ENCODE measurements at places on chromosomes 6 and 20.

- DNase-seq, result no peak
These were observed 21.1 kb downstream of the SESN1 start for GRCh38 chr6:109073344-109074132.

DNA sequence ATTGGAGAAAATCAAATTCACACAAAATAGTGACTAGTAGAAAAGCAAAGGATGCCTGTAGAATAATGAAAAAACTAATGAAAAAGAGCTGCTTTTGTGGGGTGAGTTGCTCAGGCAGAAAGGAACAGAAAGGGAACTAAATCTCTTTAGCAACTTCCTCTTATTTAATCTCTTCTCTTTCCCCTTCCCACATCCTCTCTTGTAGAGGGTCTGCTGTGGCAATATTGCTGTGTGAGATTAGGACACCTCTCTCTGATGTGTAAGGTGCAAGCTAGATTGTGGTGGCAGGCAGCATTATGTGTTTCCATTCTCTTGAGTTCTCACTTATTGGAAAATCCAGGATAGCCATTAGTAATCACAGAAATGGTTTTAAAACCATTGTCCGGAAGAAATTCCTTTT, 49.7 kb downstream of the SYNE1 start:
- DNase-seq, result no peak

DNA sequence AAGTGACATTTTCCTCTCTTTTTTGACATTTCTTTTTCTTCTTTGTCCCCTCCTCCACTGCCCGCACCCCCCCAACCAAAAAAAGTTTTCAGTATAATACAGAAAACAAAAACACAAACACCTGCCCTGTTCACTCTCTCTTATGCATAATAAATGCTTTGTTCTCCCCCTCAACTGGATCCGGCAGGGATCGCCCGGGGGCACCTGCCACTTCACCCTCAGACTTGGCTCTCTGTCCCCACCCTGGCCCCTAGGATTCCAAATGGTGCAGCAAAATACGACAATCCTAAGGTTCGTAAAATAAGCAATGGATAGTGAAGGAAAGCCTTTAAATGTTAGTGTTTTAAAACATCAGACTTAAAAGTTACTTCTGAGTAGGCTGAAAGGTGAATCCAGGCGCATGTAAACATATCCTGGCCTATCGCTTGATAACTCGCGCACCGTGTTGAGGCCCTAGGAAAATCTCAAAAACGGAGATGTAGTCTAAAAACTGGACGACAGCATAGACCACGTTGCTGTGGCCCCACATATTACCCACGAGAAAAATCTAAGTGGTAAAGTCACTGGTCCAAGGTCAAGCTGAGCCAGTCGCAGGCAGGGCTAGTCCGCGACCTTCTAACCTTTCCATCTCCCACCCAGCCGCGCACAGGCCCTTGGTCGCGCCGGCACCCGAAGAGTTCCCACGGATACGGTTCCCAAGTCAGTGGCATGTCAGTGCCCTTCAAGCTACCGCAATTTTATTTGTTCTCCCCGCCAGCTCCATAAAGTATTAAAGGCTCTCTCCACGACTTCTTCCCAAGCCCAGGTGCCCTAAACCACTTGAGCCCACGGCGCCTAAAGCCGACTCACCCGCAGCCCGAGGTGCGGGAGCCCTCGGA, 130.8 kb downstream of the OGFRL1 start:
- no peak for DNase-seq

DNA sequence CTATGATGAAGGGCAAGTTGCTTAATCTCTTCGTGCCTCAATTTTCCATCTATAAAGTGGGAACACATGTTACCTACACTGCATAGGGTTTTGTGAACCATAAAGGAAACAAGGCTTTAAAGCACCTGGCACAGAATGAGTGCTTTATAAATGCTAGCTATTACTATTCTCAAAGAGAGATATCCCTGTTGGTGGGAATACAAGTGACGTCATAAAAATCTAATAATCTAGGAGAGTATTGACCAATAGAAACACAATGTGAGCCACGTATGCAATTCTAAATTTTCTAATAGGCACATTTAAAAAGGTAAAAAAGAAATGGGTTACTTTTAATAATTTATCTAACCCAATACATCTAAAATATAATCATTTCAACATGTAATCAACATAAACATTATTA, 316.4 kb downstream of the PTPRT start:
- no peak for DNase-seq

- no peak for DNase-seq
These were observed 41.0 kb downstream of the SLC9A8 start for GRCh38 chr20:49853640-49854039.

DNA sequence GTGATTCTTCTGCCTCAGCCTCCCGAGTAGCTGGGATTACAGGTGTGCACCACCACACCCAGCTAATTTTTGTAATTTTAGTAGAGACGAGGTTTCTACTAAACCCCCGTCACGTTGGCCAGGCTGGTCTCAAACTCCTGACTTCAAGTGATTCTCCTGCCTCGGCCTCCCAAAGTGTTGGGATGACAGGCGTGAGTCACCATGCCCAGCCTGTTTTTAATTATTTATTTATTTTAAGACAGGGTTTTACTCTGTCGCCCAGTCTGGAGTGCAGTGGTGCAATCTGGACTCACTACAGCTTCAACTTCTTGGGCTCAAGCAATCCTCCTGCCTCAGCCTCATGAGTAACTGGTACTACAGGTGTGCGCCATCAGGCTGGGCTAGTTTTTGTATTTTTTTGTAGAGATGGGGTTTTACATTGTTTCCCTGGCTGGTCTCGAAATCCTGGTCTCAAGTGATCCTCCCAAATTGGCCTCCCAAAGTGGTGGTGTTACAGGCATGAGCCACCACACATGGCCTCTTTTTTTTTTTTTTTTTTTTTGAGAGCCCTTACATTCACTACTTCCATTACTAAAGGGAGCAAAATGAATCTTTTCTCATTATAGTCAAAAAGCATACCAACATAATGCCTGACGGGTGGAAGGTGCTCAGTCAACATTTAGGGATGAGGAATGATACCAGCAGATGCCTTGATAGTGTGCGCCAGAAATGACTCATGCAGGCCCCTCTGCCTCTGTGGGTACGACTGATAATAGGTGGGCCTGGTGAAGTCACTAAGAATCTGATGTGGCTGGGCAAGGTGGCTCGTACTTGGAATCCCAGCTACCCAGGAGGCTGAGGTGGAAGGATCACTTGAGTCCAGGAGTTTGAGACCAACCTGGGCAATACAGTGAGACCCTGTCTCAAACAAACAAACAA, 17.8 kb upstream of the RALGAPB start:
- no peak for DNase-seq

- no peak for DNase-seq
These were observed 3.2 kb upstream of the KIAA0408 start for GRCh38 chr6:127462376-127462775.

GRCh38 chr6:54058236-54058635, 53.0 kb upstream of the MLIP start:
- no peak for DNase-seq

- DNase-seq, result no peak
These were observed 542 bp downstream of the FGD2 start for GRCh38 chr6:37005827-37006567.

DNA sequence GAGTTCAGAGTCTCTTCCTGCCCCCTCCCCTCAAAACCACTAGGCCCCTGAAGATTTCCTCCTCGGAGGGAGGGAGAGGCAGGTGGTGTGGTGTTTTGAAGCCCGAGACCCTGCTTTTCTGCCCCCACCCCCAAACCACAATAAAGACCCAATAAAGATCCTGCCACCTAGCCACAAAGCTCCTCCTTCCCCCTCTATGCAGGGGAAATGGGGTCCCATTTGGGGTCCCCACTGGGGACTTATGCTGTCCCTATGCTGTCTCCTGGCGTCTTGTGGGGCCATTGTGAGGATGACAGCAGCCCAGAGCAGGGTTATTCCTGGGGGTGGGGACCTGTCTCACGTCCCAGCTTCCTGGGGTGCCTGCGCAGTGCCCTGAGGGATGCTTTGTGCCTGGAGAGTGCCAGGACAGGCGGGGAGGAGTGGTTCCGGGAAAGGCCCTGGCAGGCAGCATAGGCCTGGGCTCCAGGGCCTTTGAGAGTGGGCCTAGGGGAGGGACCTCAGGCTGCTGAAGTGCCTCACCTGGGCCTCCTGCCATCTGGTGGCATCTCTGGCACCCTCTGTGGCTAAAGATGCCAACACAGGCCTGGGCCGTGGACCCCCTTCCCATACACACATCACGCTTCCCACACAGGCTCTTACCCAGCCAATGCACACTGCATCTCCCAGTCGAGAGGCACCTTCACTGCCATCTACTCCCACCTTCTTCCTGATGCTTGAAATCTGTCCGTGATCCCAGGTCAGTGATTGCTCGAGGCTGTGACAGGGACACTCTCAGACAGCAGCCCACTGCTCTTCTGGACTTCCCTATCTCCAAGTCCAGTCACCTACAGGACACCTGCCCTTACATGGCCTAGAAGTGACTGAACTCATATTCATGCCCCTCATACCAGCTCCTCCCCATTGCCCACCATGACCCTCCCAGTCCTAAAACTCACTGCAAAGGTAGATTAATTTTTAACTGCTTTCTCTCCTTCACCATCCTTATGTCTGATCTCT, 7.9 kb upstream of the ARMC12 start:
- DNase-seq, result peak; percentile 75

DNA sequence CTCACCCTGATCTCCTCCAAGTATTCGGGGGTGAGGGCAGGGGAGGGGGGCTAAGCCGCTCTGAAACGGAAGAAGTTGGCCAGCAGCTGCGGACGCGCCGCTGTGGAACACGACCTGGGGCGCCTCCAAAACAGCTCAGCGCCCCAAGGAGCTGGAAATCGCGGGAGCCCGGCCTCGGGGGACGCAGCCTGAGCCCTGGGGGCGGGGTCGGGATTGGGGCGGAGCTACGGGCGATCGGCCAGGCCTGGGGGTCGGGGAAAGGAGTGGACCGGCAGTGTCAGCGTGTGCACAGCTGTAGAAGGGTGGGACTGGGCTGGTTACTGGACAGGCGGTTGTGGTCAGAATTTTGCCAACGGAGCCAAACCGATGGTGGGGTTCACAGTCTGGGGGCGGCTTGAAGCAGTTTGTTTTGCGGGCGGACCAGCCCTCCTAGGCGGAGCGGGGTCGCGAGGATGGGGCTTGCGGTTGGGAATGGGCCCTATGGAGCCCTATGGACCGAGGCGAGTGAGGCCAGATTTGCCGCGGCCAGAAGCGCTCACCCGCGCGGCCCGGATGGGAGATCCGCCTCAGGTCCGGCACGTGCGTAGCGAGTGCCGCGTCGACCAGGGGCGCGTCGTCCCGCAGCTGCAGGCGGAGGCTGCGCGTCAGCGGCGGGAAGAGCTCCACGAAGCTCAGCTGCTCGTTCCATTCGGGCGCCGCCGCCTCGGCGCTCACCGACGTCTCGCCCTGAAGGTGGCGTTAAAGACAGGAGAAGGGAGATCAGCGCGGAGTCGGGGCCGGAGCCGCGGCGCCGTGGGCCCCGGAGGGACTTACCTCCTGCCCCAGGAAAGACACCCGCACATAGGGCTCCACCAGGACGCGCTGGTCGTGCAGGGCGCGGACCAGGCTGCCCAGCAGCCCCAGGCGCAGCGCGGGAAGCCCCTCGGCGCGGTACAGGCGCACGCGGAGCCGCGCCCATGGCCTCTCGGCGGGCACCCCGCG, 14.3 kb upstream of the SPAG4 start:
- DNase-seq, result peak; percentile 83

DNA sequence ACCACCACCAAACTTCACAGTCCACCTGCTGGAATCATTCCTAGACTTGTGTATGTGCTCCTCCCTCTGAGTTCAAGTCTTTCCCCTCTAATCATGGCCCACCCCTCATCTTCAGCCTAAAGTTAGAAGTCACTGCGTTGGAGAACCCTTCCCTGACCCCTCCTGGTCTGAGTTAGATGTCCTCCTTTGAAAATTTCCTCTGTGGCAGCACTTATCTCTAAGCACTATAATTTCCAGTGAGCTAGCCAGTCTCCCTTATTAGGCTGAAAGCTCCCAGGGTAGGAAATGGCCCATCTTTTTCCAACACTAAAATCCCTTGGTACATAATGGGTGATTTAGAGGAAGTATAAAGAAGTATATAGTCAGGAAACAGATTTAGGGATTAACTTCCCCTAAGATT, 63.2 kb downstream of the SESN1 start:
- no peak for DNase-seq

- DNase-seq, result no peak
These were observed 6.1 kb downstream of the KLHL31 start for GRCh38 chr6:53659458-53659857.

GRCh38 chr6:149458806-149459205, 26.0 kb downstream of the ZC3H12D start:
- no peak for DNase-seq

DNA sequence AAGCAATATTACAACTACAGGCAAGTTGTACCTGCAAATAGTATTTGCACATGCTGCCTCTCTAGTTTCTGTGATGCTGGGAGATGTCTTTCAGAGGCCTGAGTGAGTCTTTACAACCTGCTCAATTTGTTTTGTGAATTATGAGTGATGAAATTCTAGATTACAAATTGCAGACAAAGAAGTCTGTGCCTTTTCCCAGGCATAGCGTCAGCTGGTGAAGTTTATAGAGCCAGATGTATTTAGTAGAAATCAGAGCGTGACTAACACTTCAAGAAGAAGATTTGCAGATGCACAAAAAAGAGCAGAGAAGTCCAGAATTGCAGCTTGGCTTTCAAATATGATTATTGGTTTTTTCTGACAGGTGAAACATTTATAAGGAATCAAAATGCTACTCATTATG, 289.9 kb downstream of the PLCB1 start:
- DNase-seq, result no peak

DNA sequence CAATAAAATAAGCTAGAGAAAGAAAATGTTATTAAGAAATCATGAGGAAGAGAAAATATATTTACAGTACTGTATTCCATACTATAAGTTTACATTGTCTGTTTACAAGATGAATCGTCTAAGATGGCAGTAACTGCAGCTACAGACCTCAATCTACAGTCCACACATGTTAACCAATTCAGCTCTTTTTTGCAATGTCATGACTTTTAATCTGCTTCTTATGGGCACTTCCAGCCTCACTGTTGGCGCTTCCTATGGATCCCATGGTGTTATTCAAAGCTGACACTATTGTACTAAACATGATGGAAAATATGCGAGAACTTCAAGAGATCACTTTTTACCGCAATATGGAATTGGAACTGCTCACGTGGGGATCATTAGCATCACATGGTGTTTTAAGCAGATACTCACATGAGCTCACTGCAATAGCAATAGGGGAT, 451.5 kb upstream of the CITED2 start:
- no peak for DNase-seq

DNA sequence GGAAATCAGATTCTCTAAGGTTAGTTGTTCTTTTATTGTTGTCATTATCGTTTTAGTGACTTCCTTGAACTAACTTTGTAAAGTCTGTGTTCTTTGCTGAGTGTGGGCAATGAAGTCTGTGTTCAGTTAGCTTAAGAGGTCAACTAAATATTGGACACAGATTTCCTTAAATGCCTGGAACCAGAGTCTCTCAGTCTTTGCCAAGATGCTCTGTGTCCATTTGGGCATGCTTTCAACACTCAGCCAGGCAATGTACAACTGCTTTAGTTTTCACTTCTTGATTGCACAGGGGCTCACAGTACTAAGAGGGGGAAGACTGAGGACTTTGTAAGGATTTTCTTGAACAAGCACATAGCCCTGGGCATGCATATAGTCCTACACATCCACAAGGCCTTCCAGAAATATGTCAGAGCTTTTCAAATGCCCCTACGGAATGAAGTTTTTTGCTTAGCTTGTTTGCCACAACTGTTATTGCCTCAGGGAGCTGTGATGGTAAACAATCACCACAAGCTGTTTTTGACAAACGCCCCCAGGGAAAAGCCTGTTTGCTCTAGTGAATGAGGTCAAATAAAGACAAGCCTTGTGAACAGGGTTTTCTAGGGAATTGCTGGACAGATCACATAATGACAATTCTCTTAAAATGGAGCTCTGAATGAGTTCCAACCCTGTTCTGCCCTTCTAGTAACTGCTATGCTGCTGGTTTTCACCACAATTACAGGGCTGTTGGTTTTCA, 82.5 kb downstream of the B3GAT2 start:
- DNase-seq, result no peak

GRCh38 chr20:63280929-63281545, 8.4 kb downstream of the ARFGAP1 start:
- DNase-seq, result no peak

Measured in left cardiac atrium (tissue), 4 donors.